ENCODE measurements at places on chromosomes 6 and 20. TPM values are rescaled to one million over a fixed set of nuclear protein-coding genes. Genes with fewer than 3 reads are reported as not detected.

- no peak for DNase-seq
Observed at GRCh38 chr6:52393780-52394179, 26.4 kb upstream of the EFHC1 start.

- no peak for DNase-seq
Observed at GRCh38 chr6:16316741-16317251, 78.4 kb downstream of the GMPR start.

DNA sequence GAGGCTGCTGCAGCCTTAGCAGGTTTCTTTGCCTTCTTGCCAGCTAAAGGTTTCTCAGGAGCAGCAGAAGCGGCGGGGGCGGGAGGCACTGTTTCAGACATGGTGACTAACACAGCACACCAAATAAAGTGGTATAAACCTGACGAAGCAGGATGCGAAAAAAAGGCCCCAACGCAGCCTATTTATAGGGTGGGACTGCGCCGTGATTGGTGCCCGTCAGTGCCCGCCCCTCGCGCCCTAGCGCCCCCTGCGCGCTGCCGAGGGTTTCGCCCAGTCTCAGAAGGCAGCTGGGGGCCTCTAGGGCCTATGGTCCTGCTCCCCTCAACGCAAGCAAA, 55.0 kb downstream of the TRIM38 start:
- peak; percentile 78 for DNase-seq

ISM1 gene
- total RNA-seq = 3.6 TPM

DNA sequence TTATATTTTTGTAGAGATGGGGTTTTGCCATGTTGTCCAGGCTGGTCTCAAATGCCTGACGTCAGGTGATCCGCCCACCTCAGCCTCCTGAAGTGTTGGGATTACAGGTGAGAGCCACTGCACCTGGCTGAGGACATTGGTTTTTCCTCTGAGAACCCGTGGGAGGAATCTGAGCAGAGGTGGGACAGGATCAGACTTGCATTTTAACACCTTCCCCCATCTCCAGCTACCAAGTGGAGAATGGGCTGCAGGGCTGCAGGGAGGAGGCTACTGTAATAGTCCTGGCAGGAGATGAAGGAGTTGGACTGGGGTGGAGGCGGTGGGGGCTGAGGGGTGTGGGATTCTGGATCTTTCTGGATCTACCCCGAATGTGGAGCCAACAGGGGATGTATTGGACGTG, 24.5 kb downstream of the FAM110A start:
- DNase-seq = no peak

- DNase-seq = no peak
Observed at GRCh38 chr20:62215991-62216635, 4.0 kb downstream of the HRH3 start.

DNA sequence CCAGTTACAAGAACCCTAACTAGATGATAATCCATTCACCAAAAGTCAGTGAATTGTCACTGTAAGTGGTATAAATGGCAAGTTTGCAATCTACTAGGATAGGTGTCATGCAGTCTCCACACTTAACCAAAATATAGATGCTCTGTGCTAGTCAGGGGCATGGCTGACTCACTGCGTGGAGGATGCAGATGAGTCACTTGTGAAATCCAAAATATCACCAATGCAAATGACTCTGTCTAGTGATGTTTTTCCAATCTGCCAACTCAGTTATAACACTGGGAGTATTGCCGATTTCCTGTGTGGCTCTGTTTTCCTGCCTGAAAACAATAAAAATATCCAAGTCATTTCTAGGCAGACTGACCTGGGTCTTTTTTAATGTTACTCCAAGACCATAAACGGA, 47.8 kb upstream of the NRSN1 start:
- no peak for DNase-seq

CALHM6 gene
- total RNA-seq = 1.7 TPM

TRIM38 gene
- 9.3 TPM for total RNA-seq

GRCh38 chr6:113491376-113491775, 365.8 kb upstream of the MARCKS start:
- DNase-seq = no peak

- DNase-seq = no peak
Observed at GRCh38 chr20:400454-401275, 7.4 kb upstream of the RBCK1 start.

DNA sequence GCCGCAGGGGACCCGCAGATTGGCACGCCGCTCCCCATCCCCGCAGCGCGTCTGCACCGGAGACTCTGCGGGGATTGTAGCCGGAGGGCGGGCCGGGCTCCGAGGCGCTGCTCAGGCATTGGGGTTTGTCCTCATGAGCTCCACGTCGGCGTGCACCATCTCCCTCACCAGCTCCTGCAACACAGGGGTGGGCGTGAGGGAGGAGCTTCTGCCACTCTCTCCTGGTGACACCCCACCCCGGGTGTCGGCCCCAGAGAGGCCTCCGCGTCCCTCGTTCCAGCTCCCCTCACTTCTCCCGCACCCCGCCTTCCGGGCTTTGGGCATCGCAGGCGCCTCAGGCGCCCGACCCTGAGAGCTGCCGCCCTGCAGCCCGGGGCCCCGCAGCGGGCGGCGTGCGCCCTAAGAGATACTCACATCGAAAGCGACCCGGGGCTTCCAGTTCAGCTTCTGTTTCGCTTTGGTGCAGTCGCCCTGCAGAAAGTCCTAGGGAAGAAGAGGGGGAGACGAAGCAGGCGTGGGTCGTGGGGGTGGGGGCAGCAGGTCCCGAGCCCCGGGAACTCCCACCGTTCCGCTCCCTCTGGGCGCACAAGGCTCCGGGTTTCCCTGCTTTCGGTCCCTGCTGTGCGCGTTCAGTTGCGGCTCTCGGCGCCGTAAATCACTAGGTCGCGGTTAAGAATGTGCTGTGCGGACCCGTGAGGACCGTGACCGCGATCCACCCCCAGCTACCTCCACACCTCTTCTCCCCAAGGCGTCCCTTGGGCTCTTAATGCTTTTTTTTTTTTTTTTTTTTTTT, 14.5 kb downstream of the FOXC1 start:
- DNase-seq = no peak

DNA sequence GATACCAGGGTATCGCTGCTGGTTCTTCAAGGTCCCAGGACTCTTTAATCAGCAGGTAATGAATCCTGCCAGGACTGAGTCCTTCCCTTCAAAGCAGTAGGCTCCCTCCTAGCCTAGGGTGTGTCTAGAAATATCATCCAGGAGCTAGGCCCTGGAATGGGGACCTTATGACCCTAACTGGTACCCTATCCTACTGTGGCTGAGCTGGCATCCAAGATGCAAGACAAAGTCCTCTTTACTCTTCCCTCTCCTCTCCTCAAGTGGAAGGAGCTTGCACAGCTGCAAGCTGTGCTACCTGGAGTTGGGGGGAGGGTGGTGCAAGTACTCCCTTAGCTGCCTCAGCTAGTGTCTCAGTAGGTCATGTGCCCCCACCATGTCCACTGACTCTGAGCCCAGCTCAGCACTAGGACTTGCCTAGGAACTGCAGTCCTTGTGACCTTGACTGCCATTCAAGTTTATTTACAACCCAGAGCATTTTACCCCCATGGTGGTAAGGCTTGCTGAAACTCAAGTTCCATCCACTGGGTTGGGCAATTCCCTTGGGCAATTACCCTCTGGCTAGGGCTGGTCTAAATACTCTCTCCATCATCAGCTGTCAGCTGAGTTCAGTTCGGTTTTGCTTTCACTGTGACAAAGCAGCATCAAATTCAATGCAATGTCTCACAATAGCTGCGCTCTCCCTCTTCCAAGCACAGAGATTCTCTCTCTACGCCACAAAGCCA, 48.4 kb upstream of the TOP1 start:
- DNase-seq = no peak

ANKEF1 gene
- total RNA-seq = 2.3 TPM

PRKN gene
- not detected for total RNA-seq

- DNase-seq = no peak
Observed at GRCh38 chr6:97665446-97665845, 382.4 kb upstream of the MMS22L start.

DAAM2 gene
- not detected for total RNA-seq

DNA sequence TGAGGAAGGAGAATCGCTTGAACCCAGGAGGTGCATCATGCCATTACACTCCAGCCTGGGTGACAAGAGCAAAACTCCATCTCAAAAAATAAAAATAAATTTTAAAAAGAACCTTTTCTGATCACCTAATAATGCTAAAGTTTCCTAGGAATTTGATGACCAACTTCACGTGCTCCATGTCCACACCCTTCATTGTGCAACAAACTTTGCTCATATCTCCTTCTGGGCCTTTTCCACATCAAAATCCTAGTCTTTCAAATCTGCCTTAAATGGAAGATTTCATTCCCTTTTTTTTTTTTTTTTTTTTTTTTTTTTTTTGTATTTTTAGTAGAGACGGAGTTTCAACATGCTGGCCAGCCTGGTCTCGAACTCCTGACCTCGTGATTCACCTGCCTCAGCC, 112.5 kb upstream of the LOC128125822 start:
- DNase-seq = no peak

DNA sequence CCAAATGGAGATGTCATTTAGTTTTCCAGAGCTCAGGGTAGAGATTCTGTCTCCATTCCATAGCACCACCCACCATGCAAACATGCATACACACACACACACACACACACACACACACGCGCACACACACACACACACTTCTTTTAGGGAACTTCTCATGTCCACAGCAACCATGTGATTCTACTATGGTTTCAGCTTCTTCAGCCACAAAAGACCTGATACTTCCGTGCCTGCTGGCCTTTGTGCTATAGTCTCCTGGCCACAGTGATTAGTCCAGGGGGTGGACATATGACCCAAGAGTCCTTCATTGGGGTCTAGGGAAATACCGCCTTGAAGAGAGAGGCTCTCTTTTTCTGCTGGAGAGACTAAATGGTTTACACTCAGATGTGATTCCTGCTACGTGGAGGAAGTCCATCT, 53.5 kb downstream of the CARMIL1 start:
- no peak for DNase-seq

DNA sequence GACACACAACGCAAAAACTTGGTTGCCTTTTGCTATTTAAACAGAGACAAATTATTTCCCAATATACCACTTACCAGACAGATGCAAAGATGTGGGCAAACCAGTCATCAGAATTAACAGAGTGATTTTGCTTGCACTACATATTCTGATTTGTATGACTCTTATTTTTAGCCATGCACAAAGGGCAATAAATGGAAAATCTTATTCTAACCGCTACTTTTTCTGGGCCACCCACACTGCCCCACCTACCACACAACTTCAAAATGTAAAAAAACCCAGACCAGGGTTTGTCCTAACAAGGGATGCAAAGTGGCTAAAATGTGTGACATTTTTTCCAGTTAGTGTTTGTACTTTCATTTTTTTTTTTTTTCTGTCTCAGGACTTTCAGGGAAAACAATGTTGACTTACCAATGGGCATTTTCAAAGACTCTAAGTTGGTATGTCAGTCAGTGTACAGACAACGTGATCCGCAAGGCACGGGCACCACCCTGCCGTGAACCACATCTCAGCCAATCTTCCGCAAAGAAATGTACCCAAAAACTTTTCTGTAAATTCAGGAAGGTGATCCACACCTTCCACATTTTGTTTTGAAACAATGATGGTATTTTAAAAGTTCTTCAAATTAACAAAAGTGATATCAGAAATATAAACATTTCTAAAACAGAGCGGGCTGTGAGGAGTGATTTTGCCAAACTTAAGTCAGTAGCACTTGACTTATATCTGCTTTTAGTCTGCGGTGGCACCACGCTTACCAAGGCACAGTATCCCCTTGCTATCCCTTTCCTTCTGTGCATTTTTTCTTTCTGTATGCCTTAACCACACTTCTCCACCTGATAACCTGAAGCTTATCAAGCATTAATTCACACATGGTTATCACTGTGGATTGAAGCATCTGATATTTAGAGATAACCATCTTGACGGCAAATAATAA, 185.6 kb downstream of the GJA10 start:
- DNase-seq = peak; percentile 46

GRCh38 chr6:169160091-169160854, 93.4 kb downstream of the THBS2 start:
- no peak for DNase-seq

GRCh38 chr6:125485757-125486156, 184.0 kb upstream of the HDDC2 start:
- DNase-seq = no peak

DNA sequence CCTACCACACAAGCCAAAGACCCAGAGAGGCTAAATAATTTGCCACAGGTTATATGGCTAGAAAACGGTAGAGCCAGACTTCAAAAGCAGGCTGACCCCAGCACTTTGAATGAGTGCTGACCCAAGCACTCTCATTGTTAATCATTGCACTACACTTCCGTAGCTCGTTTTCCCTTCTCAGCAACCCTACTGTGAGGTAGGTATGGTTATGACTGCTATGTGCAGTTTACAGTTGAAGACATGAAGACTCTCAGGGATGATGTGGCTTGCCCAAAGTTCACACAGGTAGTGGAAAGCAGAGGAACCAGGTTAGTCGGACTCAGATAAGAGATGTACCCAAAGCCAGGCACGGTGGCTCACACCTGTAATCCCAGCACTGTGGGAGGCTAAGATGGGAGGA, 33.5 kb upstream of the RIMS4 start:
- DNase-seq = no peak

CCR6 gene
- 8.8 TPM for total RNA-seq

MYCT1 gene
- not detected for total RNA-seq

GRCh38 chr6:124993327-124993726, 31.1 kb downstream of the RNF217 start:
- no peak for DNase-seq

DNA sequence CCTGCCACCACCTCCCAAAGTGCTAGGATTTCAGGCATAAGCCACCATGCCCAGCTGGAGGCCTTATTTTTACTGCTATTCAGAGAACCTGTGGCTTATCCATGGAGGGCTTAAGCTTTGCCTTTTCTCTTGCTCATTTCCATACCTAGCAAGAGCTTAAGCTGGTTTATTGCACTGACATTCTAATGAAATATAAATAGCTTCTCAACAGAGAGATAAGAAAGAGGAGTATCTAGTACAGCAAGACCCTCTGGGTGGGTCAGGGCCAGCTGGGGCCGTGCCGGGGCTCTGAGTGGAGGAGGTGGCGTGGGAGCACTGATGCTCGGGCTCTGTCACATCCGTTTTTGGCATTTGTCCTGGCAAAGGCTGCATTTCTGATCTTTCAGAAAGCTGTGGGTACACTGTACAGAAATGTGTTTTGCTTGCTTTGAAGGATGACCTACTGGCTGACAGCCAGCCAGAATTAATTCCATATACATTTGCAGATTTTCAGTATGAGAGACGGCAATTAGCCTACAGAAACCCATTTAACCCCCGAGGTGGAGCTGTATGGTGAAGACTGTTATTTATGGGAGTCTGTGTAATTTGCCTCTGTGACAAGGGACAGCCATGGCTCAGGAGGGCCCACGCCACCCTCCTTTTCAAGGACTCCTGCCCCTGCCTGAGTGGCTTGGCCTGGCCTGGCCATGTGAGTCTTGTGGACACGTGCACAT, 181.6 kb upstream of the AKAP12 start:
- no peak for DNase-seq

BMP7 gene
- 0.08 TPM for total RNA-seq

- no peak for DNase-seq
Observed at GRCh38 chr6:5079692-5080091, 5.4 kb upstream of the PPP1R3G start.

LY6G6C gene
- total RNA-seq = not detected

Data from activated T-cell treated with anti-CD3 and anti-CD28 coated beads, Interleukin-2, amount 50 U/mL, for 4 hours (primary cell).